Right lung (tissue), 10 donors: ENCODE measurements at places on chromosomes 11 and 22.

DNA sequence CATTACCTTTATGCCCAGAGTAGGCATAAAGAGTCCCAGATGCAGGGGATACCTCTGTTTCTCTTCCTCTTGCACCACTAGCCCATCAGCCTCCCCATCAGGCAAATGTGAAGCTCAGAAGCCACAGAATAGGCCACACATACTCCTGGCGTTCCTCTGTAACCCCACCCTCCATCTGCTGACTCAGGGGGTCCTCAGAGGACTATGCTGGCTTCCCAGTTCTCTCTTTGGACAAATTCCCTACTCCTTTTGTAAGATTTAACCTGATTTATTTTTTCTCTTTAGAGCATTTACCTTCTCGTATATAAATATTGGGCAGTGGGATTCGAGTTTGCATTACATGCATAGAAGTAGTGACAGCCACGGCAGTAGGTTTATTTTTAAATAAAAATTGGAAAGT, 262.3 kb upstream of the CADM1 start:
- DNase-seq = no peak

- DNase-seq = no peak
These were observed 549.4 kb upstream of the API5 start for GRCh38 chr11:42762348-42762747.

DNA sequence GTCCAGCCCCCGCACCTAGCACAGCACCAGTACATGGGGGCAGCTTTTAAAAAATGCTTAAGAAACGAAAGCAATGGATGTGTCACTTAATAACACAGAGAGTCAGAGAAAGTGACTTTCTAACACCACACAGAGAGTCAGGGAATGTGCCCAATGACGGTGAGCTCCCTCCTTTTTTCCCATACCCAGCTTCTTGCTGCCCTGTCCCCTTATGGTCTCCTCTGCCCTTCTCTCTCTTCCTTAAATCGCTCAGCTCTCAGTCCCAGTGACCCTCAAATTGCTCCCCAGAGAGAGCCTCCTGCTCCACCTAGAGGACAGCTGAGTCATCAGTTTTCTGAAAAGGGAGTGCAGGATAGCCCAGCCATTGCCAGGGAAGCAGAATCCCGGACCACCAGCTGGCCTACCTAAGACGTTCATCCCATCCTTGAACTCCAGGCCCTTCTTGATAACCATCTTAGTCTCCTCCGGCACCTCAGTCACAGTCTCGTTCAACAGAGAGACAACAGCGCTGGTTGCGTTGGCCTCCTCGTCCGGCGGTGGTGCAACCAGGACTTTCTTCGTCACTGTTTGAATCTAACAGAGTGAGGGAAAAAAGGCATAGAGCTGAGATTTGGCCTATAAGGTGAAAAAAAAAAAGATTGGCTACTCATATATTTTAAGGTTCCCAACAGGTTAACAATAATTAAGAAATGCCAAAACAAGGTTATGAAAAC, 113.5 kb downstream of the SLC1A2 start:
- DNase-seq = peak; percentile 51

DNA sequence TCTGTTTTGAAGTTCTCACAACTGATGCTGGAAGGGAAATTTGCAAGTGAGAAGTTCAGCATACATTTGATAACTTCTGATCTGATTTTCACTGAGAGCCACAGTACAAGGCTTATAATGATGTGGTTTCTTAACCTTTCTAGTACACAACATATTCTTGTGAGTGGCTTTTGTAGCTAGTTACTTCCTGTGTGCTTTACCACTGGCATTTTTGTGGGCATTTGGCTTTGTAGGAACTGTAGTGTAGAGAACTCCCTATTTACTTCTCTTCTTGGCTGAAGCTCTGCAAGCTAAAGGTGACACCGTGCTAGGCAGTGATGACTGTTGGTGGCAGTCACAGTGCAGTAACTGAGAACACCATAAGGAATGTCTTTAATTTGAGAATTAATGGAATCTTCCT, 14.9 kb downstream of the USP47 start:
- DNase-seq = no peak

DNA sequence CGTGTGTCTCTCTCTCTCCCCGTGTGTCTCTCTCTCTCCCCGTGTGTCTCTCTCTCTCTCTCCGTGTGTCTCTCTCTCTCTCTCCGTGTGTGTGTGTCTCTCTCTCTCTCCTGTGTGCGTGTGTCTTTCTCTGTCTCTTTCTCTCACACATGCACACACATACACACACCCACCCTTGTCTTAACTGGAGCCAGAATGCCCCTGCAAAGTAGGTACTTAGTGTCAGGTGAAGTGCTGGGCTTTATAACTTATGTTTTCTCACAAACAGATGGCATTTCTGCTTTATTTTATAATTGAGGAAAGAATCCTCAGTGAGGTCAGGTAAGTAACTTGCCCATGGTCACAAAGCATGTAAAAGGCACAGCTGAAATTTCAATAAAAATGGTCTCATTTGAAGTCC, 106.0 kb downstream of the CSNK2A3 start:
- no peak for DNase-seq

DNA sequence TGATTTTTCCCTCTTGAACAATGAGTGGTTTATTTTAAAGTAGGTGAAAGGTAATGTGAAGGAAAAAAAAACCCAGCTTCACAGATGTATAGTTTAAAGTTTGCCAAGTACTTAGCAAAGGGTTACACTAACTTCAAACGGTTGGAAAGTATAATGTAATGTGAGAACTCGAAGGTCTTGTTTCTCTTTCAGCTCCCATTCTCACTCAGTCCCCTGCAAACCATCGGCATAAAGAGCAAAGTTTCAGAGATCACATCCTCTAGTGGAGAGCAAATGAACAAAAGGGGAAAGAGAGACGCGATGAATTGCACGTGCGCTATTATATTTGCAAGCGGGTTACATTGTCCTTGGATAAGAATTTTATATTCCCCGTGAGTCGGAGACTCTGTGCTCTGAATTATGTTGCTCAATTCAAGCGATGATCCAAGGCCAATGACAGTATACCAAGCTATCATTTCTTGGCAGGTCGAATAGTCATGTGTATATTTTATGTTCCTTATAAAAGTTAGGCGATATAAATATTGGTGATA, 37.6 kb upstream of the BIRC3 start:
- peak; percentile 63 for DNase-seq

- no peak for DNase-seq
These were observed 101.8 kb upstream of the ASPHD2 start for GRCh38 chr22:26327306-26327705.

DNA sequence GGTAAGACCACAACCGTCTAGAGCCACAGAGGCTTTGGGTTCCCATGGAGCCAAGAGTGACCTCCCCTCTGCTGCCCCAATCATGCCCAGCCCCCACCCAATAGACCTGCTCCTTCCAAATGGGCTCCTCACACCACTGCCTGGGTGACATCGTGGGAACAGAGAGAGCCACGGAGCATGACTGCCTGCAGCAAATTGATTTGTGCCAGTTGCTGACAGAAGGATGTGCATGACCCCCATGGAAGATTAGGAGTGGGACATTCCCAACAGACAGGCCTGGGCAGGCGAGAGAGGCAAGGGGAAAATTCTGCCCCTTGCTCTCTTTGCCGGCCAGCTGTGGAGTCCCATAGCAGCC, 88.5 kb downstream of the TENM4 start:
- DNase-seq = no peak

- no peak for DNase-seq
These were observed 128.8 kb downstream of the SGSM3 start for GRCh38 chr22:40499209-40499623.
